Cardiac muscle cell (in vitro differentiated cells and primary cell): ENCODE measurements at places on chromosomes 2 and 18. TPM values are rescaled to one million over a fixed set of nuclear protein-coding genes. Genes with fewer than 3 reads are reported as not detected.

- H3K27ac ChIP-seq = no peak overlapping the region
- no peak for DNase-seq
- H3K4me1 ChIP-seq = no peaks in the 10 kb centered on the region
- no peak overlapping the region for H3K4me3 ChIP-seq
- no peaks in the 10 kb centered on the region for H3K36me3 ChIP-seq
- H3K27me3 ChIP-seq = no peaks in the 10 kb centered on the region
Measured at GRCh38 chr2:47508641-47509040, 105.7 kb downstream of the MSH2 start.

DNA sequence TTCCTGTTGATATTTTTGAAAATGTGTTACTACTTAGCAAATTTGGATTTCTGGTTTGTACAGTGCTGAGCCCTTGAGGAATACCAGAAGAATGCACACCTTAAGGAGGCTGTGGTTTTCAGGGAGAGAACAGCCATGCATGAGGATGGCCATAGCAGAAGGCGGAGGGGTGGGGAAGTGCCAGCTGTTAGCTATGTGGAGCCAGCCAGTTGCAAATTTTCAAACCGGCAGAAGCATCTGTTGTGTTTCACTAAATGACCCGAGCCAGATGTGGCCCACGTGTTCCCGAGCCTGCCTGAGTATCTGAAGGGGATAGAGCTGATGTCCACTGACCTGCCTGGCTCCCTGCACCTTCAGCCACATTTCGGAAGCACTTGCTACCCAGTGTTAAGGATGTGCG lies 16.4 kb upstream of the RBM44 start:
- no peaks in the 10 kb centered on the region for H3K27me3 ChIP-seq
- no peak overlapping the region for H3K4me3 ChIP-seq
- H3K4me1 ChIP-seq = no peaks in the 10 kb centered on the region
- H3K36me3 ChIP-seq = peaks cover 23% of the 10 kb centered on the region

- no peak for DNase-seq
- no peaks in the 10 kb centered on the region for H3K36me3 ChIP-seq
- H3K27ac ChIP-seq = no peak overlapping the region
- H3K4me3 ChIP-seq = no peak overlapping the region
Measured at GRCh38 chr2:193315428-193316091, 1120.8 kb upstream of the TMEFF2 start.

DNA sequence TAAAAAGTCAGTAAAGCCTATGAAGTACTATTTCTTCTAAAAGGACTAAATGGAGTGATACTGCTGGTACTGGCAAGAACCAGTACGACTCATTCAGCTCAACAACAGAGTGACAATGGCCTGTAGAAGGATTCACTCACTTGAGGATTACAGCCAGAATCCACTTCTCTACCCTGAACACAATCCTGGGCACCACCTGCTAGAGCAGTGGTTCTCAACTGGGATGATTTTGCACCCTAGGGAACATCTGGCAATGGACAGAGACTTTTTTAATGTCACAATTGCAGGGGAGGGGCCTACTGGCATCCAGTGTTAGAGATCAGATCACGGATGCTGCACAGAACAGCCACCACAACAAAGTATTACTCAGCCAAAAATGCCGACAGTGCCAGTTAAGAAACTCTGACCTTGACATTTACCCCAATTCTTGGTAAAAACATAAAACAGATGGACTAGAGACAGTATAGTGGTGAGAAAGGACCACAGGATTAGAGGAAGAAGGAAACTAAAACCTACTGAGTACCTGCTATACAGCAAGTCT lies 5.0 kb downstream of the SPIRE1 start:
- no peaks in the 10 kb centered on the region for H3K36me3 ChIP-seq
- DNase-seq = no peak
- no peak overlapping the region for H3K4me3 ChIP-seq
- peaks cover 8% of the 10 kb centered on the region for H3K4me1 ChIP-seq
- no peaks in the 10 kb centered on the region for H3K27me3 ChIP-seq
- no peak overlapping the region for H3K27ac ChIP-seq

- no peaks in the 10 kb centered on the region for H3K27me3 ChIP-seq
- DNase-seq = no peak
- no peaks in the 10 kb centered on the region for H3K4me1 ChIP-seq
- no peak overlapping the region for H3K4me3 ChIP-seq
- H3K36me3 ChIP-seq = no peaks in the 10 kb centered on the region
- H3K27ac ChIP-seq = no peak overlapping the region
Measured at GRCh38 chr18:6497543-6497942, 82.8 kb upstream of the L3MBTL4 start.

PAIP2B gene
- total RNA-seq = 13.0 and 15.1 TPM in 2 replicates

CNDP1 gene
- 1.6 TPM in 1 of 2 replicates, not detected in the other for total RNA-seq
